ENCODE measurements at places on chromosomes 16 and 17.
A peak's percentile ranks its signal among the peaks of the same experiment; 100 is the strongest.

- no peak for DNase-seq
Observed at GRCh38 chr17:58306131-58306951, 22.3 kb downstream of the TSPOAP1 start.

DNA sequence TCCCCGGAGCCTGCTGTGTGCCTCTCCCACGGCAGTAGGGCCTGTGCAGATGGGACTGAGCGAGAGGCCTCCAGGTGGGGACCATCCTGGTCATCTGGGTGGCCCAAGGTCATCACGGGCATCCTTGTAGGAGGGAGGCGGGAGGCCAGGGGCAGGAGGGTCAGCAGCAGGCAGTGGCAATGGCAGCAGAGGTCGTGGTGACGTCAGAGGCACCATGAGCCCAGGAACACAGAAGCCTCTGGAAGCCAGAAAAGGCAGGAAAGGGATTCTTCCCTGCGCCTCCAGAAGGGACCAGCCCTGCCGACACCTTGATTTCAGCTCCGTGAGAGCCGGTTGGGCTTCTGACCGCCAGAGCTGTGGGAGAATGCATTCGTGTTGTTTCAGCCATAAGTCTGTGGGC, 190.3 kb downstream of the BANP start:
- no peak for DNase-seq

DNA sequence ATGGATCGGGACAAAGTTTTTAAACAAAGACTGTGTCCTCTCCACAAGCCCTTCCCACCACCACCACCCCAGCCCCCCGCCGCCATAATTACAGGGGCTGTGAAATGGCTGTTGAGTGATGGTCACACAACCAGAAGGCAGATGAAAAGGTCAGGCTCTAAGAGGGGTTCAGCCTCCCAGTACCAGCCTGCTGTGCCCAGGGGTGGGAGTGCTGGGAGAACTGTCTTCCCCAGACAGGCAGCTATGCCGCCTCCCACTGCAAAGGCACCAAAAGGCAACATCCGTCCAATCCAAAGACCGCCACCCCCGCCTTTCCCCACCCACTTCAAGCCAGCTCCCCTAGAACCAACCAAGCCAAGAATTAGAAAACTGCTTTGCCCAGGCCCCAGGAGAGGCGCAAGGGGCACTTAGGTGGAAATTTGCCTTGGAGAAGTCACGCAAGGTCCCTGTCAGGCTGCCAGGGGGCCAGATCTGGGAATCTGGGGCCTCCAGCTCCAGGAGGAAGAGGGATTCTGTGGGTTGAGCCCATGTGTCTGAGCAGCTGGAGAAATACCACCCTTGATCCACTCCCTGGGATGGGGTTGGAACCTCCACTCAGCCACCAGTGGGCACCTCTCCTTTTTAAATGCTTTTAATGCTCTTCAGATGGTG, 14.4 kb downstream of the CARHSP1 start:
- DNase-seq, result no peak

- no peak for DNase-seq
Observed at GRCh38 chr17:78736526-78737079, 45.5 kb downstream of the CYTH1 start.

- no peak for DNase-seq
Observed at GRCh38 chr17:54418467-54418866, 482.2 kb upstream of the TOM1L1 start.

DNA sequence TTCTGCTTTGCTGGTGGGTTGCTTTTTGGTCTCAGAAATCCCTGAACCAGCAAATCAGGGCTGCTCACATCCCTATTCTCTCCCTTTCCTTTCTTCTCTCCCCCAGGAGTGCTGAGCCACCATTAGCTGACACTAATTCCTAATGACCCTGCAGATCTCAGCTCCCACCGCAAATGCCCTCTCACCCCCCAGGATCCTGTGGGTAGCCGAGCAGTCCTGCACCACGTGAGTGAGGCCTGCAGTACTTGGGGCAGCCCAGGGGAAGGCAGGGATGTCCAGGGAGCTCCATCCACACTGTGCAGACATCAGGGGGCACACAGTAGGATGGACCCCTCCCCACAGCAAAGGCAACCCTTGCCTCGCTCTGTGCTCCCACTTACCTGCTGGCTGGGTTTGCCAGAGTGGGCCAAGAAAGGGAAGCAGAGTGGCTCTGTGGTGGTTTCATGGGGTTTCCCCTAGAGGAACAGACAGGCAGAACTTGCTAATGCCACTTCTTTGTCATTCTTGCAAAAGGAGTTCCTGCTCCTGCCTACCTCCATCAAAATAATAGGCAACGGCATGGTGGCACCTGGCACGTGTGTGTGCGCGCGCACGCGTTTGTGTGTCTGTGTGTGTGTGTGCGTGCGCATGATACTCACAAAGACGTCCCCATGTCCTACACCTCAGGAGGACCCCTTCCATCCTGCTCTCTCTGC, 135.6 kb downstream of the GAS7 start:
- DNase-seq, result no peak

DNA sequence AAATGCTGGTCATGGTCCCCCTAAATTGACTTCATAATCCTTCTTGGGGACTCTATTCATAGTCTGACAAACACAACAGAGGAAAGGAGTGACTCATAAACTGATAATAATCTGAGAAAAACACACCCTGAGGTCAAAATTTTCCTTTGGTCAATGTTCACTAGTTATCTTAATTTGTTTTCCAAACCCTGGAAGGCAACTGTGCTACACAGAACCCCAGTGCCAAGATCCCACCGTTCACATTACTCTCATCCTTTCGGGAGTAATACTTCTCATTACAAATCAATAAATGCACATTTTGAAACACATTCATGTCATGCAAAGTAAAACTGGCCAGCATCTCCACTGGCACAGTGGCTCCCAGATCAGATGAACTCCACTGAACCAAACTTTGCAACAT, 23.2 kb downstream of the COIL start:
- DNase-seq, result no peak

DNA sequence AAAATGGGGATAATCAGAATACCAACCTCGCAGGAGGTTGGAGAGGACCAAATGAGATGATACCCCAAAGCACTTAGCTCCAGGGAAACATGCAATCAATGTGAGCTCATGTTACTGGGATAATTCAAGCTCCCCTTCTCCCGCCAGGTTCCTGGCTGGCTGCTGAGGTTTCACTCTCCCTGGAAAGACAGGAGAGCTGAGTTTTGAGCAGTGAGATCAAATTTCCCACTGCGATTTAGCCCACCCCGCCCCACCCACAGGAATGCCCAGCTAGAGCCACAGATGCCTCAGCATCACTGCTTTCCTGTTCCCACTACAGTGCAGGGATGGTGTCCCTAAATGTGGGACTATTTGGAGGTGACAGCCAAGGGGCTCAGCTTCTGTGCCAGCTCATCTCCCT, 56.7 kb downstream of the ZNF423 start:
- DNase-seq, result no peak

- no peak for DNase-seq
Observed at GRCh38 chr16:2231016-2231931, 5.0 kb upstream of the DNASE1L2 start.

- no peak for DNase-seq
Observed at GRCh38 chr17:7684851-7685532, 2.3 kb downstream of the TP53 start.

DNA sequence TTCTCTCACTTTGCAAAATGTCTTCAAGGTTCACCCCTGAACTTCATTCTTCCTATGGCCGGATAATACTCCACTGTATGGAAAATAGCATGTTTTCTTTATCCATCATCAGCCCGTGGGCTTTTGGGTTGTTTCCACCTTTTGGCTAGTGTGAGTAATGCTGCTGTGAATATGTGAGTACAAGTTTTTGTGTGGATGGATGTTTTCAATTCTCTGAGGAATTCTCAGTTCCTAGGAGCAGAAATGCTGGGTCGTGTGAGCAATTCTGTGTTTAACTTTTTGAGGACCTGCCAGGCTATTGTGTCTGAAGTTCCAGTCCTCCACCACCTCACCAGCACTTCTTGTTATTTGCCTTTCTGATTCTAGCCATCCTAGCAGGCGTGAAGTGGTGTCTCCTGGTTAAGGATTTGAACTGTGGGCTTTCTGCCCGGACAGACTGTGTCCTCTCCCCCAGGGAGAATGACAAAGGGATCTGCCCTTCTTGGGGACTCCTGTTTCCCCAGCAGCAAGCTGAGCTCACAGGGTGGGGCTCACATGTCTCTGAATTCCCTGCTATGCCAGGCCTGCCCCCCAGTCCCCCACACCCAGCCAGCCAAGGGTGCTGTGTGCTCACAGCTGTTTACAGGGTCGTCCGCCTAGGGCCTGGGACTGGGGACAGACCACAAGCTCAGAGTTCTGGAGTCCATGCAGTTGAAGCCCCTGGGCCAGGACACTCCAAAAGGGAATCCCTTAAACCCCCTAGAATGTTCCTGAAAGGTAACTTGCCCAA, 92.2 kb upstream of the CIBAR2 start:
- DNase-seq, result no peak

GRCh38 chr16:9012848-9013507, 49.3 kb upstream of the USP7 start:
- DNase-seq, result peak; percentile 24
